ENCODE measurements at places on chromosomes 2 and 18. TPM values are rescaled to one million over a fixed set of nuclear protein-coding genes. Genes with fewer than 3 reads are reported as not detected.

NPPC gene
- total RNA-seq: 0.41 TPM

CLEC4F gene
- not detected for total RNA-seq

TRIP12 gene
- total RNA-seq: 78.4 TPM

SLC19A3 gene
- 2.9 TPM for total RNA-seq

UPP2 gene
- total RNA-seq: not detected

LHCGR gene
- total RNA-seq: not detected

TMBIM1 gene
- total RNA-seq: 114 TPM

SCYGR6 gene
- not detected for total RNA-seq

IL1RL2 gene
- not detected for total RNA-seq

GCG gene
- not detected for total RNA-seq

COLEC12 gene
- total RNA-seq: not detected

SMAD4 gene
- 54.6 TPM for total RNA-seq

MERTK gene
- 1.9 TPM for total RNA-seq

MAPRE3 gene
- total RNA-seq: 11.4 TPM

CHRNG gene
- not detected for total RNA-seq

ACMSD gene
- total RNA-seq: not detected

NAT8 gene
- not detected for total RNA-seq

CFAP221 gene
- total RNA-seq: 0.40 TPM

VIT gene
- total RNA-seq: not detected

CAPN13 gene
- total RNA-seq: 0.27 TPM

ANKRD30B gene
- not detected for total RNA-seq

ZBTB7C gene
- total RNA-seq: not detected

DSG2 gene
- total RNA-seq: 69.7 TPM

DAW1 gene
- 3.8 TPM for total RNA-seq

MRPS5 gene
- total RNA-seq: 85.8 TPM

BIRC6 gene
- total RNA-seq: 36.8 TPM

FNDC4 gene
- total RNA-seq: 4.1 TPM

EFHD1 gene
- 1.8 TPM for total RNA-seq

CDH7 gene
- 0.02 TPM for total RNA-seq
